ENCODE measurements at places on chromosomes 2 and 18. TPM values are rescaled to one million over a fixed set of nuclear protein-coding genes. Genes with fewer than 3 reads are reported as not detected.
A peak's percentile ranks its signal among the peaks of the same experiment; 100 is the strongest.

DNA sequence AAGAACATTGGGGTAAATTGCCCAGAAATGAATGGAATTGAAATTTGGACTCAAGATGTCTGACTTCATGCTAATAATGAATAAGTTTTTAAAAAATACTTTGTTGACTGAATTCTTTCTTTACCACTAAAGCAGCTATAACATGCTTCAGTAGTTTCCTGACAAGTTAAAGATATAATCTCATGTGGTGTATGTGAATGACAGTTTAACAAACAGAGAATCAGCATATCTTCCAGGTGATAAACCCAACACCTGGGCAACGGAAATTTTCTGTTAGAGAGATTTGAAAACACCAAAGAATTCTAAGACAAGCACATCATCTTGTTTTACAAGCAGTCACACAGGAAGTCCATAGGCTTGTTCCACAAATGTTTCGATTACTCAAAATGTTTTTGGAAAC lies 372.6 kb upstream of the VRK2 start:
- DNase-seq: no peak
- H3K27ac ChIP-seq: no peak overlapping the region
- H3K36me3 ChIP-seq: no peaks in the 10 kb centered on the region
- H3K4me3 ChIP-seq: no peak overlapping the region

DNA sequence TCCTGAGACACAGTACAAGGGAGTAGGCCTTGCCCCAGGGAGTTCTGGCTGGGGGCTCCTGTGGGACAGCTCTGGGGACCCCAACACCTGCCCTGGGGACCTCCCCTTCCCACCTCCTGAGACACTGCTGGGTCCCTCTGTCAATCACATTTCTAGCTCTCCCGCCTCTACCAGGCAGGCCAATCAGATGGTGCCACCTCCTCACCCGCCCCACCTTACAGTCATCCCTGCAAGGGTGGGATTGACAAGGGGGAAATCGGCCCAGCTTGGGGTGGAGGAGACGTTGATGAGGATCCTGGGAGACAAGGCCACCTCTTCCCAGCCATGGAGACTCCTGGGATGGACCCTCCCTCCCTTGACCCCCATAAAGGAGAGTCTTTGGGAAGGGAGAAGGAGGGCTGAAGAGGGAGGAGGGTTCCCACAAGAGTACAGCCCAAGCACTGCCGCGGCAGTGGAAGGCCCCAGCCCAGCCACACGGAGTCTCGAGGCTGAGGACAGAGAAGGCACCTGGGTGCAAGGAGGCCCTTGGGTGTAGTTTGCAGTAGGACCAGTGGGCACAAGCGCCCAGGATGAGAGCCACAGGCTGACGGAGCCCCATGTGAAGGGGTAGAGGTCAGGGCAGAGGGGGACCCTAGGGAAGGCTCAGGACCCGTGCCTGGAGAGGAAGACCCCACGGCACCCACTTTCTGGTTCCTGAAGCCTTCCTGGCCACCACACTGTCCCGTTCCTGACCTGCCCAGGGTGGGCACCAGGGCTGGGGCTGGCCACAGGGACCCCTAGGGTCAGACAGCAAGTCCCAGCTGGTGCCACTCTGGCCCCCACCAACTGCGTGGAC lies 109.9 kb upstream of the OTOS start:
- H3K4me1 ChIP-seq: peaks cover 27% of the 10 kb centered on the region
- no peak overlapping the region for H3K4me3 ChIP-seq
- no peaks in the 10 kb centered on the region for H3K36me3 ChIP-seq

- H3K4me1 ChIP-seq: peaks cover 3% of the 10 kb centered on the region
- DNase-seq: no peak
- H3K27me3 ChIP-seq: no peaks in the 10 kb centered on the region
- H3K36me3 ChIP-seq: no peaks in the 10 kb centered on the region
- H3K27ac ChIP-seq: no peak overlapping the region
- no peak overlapping the region for H3K4me3 ChIP-seq
These were observed 19.0 kb downstream of the PLEKHM3 start for GRCh38 chr2:208006337-208006736.

DNA sequence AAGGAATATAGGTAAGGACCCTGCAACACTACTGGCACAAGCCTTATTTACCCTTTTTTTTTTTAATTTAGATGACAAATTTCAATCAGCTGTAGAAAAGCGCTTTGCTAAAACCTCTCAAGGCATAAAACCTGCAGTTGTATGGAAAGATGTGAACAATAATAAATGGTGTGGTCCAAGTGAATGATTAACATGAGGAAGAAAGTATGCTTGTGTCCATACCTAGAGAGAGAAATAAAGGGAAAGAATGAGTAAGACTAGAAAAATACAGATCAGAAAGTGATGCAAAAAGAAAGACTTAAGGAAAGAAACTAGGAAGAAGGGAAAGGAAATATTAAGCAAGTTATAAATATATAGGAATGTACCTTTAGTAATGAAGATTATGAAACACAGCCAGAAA lies 119.2 kb upstream of the SCN7A start:
- no peak for DNase-seq
- no peak overlapping the region for H3K4me3 ChIP-seq
- no peaks in the 10 kb centered on the region for H3K4me1 ChIP-seq
- no peaks in the 10 kb centered on the region for H3K27me3 ChIP-seq
- H3K36me3 ChIP-seq: no peaks in the 10 kb centered on the region

DNA sequence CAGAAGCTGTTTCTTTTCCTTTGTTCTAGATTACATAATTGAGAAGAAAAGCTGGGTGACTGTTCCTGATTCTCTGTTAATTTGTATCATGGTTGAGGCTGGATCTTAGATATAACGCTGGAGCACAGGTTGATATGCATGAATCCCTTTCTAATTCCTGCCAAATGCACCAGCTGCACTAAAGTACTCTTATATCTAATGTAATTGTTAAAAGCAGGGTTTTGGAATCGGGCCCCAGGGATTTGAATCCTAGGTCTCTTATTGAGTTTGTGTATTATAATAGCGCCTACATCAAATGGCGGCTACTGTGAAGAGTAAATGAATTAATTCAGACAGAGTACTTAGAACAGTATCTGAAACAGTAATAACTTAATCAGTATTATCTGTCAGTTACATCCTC lies 80.4 kb downstream of the MC4R start:
- no peaks in the 10 kb centered on the region for H3K27me3 ChIP-seq
- no peak overlapping the region for H3K4me3 ChIP-seq
- no peak for DNase-seq
- H3K27ac ChIP-seq: no peak overlapping the region
- no peaks in the 10 kb centered on the region for H3K4me1 ChIP-seq

DNA sequence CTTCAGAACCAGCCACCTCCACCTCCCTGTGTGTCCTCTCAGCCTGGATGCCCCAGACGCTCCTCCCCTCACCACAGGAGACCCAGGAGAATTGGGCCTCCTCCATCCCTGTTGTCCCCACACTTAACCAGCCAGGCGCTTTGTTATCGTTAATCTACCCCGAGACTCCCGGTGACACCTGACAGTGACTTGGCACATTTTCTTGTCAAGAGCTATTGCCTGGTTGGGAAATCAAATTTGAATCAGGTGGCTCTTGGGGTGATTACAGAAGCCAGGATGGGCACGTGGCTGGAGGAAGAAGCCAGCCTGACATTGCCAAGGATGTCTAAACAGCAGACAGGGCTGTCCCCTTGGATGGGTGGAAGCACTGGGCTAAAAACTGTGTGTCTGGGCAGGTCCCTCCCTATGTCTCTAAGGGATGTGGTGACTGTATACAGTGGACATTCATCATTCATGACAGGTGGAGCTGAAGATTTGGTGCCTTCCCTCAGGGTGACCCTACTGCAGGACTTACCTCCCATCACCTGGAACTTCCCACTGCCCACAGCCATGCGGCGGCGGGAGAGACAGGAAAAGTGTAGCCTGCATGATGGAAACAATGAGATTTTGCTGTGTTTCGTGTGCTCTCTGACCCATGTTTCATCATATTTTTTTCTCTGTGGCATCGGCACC lies 157.2 kb upstream of the CAPN13 start:
- H3K4me3 ChIP-seq: no peak overlapping the region
- H3K4me1 ChIP-seq: no peaks in the 10 kb centered on the region
- no peak for DNase-seq

GRCh38 chr18:42025974-42026625 lies 71.1 kb downstream of the PIK3C3 start:
- no peaks in the 10 kb centered on the region for H3K27me3 ChIP-seq
- no peak overlapping the region for H3K27ac ChIP-seq
- H3K4me1 ChIP-seq: no peaks in the 10 kb centered on the region

- no peak overlapping the region for H3K4me3 ChIP-seq
- no peaks in the 10 kb centered on the region for H3K27me3 ChIP-seq
- no peak overlapping the region for H3K27ac ChIP-seq
- no peaks in the 10 kb centered on the region for H3K36me3 ChIP-seq
- no peaks in the 10 kb centered on the region for H3K4me1 ChIP-seq
These were observed 17.4 kb downstream of the CDH7 start for GRCh38 chr18:65768120-65768778.

- H3K36me3 ChIP-seq: no peaks in the 10 kb centered on the region
- DNase-seq: no peak
- H3K4me1 ChIP-seq: no peaks in the 10 kb centered on the region
- H3K27me3 ChIP-seq: no peaks in the 10 kb centered on the region
- no peak overlapping the region for H3K4me3 ChIP-seq
- no peak overlapping the region for H3K27ac ChIP-seq
These were observed 133.5 kb downstream of the TFCP2L1 start for GRCh38 chr2:121151311-121152109.

GRCh38 chr2:9071584-9072124 lies 68.2 kb upstream of the MBOAT2 start:
- H3K27me3 ChIP-seq: no peaks in the 10 kb centered on the region
- no peaks in the 10 kb centered on the region for H3K4me1 ChIP-seq
- H3K27ac ChIP-seq: no peak overlapping the region
- H3K4me3 ChIP-seq: no peak overlapping the region

- DNase-seq: no peak
- H3K4me3 ChIP-seq: no peak overlapping the region
- H3K36me3 ChIP-seq: no peaks in the 10 kb centered on the region
- H3K27ac ChIP-seq: no peak overlapping the region
- no peaks in the 10 kb centered on the region for H3K27me3 ChIP-seq
These were observed 52.2 kb downstream of the LYPD6B start for GRCh38 chr2:149090706-149091105.

GRCh38 chr2:241049739-241050623 lies 51.6 kb downstream of the SNED1 start:
- no peaks in the 10 kb centered on the region for H3K27me3 ChIP-seq
- H3K27ac ChIP-seq: no peak overlapping the region
- no peak for DNase-seq

- no peak overlapping the region for H3K4me3 ChIP-seq
- no peaks in the 10 kb centered on the region for H3K4me1 ChIP-seq
- H3K27me3 ChIP-seq: no peaks in the 10 kb centered on the region
- H3K27ac ChIP-seq: no peak overlapping the region
These were observed 42.4 kb downstream of the ARL4C start for GRCh38 chr2:234454433-234454832.

- peak within 1 kb of the TSS; percentile 82 for H3K27ac ChIP-seq
- peak; percentile 50 for DNase-seq
- H3K36me3 ChIP-seq: no peaks in the 10 kb centered on the region
- H3K4me1 ChIP-seq: peaks cover 21% of the 10 kb centered on the region
These were observed at the start of gene RNF152 for GRCh38 chr18:61892683-61893308. TSS of gene RNF152 (minus strand) at chr18:61893007. CDS start at chr18:61816463, 76,544 bp downstream.

DNA sequence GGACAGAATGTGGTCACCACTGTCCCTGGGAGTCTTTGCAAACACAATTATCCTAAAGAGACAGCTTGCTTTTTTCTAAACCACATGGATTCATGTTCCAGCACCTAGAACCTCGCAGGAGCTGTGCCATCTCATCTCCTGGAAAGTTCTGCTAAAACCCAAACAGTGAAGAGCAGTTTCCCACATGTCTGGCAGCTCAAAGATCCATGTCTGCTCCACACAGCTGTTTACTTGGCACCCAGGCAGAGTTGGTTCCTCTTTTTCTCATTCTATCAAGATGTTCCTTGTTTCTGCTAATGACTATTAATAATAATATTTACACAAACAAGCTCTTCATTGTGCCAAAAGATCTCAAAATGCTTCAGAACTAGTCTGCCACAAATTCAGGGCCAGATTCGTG lies 30.1 kb upstream of the PID1 start:
- no peaks in the 10 kb centered on the region for H3K36me3 ChIP-seq
- DNase-seq: no peak
- no peak overlapping the region for H3K4me3 ChIP-seq
- peak overlapping the region; percentile 62 for H3K27ac ChIP-seq
- H3K27me3 ChIP-seq: no peaks in the 10 kb centered on the region

GRCh38 chr2:119426801-119427395 lies 4.8 kb upstream of the TMEM37 start:
- peaks cover 57% of the 10 kb centered on the region for H3K4me1 ChIP-seq
- H3K27me3 ChIP-seq: no peaks in the 10 kb centered on the region
- no peak overlapping the region for H3K27ac ChIP-seq
- H3K4me3 ChIP-seq: no peak overlapping the region

- no peaks in the 10 kb centered on the region for H3K27me3 ChIP-seq
- H3K4me3 ChIP-seq: no peak overlapping the region
- H3K36me3 ChIP-seq: no peaks in the 10 kb centered on the region
- no peak for DNase-seq
- H3K4me1 ChIP-seq: no peaks in the 10 kb centered on the region
These were observed 10.1 kb downstream of the AMER3 start for GRCh38 chr2:130765464-130765863.

DNA sequence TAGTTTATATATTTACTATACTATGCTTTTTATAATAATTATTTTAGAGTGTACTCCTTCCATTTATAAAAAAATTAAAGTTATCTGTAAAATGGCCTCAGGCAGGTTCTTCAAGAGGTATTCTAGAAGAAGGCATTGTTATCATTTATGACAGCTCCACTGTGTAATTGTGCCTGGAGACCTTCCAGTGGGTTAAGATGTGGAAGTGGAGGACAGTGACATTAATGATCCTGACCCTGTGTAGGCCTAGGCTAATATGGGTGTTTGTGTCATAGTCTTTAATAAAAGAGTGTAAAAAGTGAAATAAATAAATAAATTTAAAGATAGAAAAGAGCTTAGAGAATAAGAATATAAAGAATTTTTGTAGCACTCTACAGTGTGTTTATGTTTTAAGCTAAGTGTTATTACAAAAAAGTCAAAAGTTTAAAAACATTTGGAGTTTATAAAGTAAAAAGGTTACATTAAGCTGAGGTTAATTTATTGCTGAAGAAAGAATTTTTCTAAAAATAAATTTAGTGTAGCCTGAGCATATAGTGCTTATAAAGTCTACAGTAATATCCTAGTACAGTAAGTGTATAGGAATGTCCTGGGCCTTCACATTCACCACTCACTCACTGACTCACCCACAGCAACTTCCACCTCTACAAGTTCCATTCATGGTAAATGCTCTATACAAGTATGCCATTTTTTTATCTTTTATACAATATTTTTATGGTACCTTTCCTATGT lies 190.0 kb upstream of the SESTD1 start:
- H3K4me3 ChIP-seq: no peak overlapping the region
- no peak for DNase-seq
- H3K36me3 ChIP-seq: no peaks in the 10 kb centered on the region
- H3K4me1 ChIP-seq: no peaks in the 10 kb centered on the region
- H3K27ac ChIP-seq: no peak overlapping the region

SRD5A2 gene
- total RNA-seq: not detected

MBP gene
- 12.9 TPM for total RNA-seq

LMAN2L gene
- 14.7 TPM for total RNA-seq

CENPO gene
- 11.0 TPM for total RNA-seq

SH3BP4 gene
- total RNA-seq: 23.5 TPM

CDH19 gene
- total RNA-seq: 7.4 TPM

SLC14A1 gene
- 0.98 TPM for total RNA-seq

INHA gene
- total RNA-seq: 40.5 TPM

IL36RN gene
- not detected for total RNA-seq

DSC1 gene
- not detected for total RNA-seq

UCN gene
- total RNA-seq: 6.9 TPM

NAT8 gene
- total RNA-seq: 0.96 TPM

TEX44 gene
- not detected for total RNA-seq

AAK1 gene
- total RNA-seq: 97.6 TPM

CCDC85A gene
- 0.46 TPM for total RNA-seq

ASTL gene
- total RNA-seq: not detected

ASB18 gene
- total RNA-seq: not detected

OLA1 gene
- total RNA-seq: 71.0 TPM
